ENCODE measurements at places on chromosomes 6 and 20.

DNA sequence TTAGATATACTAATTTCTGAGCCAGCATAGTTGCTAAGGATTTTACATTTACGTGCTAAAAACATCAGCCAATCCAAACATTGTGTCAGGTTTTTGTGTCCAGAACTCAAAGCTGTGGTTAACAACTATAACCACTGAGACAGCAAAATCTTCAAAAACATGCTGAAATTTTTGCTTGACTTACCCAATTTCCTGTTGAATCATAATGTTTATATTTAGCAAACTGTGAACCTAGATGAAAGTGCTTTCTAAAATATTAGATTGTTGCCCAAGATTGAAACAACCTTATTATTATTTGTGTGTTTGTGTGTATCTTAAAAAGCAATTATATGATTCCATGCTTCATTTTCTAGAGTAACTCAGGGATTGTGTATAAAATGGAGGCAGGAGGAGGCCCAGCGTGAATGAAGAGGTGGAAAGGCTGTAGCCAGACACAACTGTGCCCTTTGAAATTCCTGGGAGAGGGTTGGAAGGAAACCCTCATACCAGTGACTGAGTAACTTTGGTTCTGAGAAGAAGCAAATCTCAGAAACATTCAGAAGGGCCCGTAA, 48.0 kb downstream of the ARMC2 start:
- ATAC-seq = peak; percentile 53

- ATAC-seq = no peak
Observed at GRCh38 chr6:153012856-153013255, 10.3 kb upstream of the MTRF1L start.

- ATAC-seq = no peak
Observed at GRCh38 chr6:138653435-138653834, 120.1 kb upstream of the CCDC28A start.

- ATAC-seq = no peak
Observed at GRCh38 chr6:128723667-128724066, 159.3 kb upstream of the LAMA2 start.

- ATAC-seq = no peak
Observed at GRCh38 chr20:59002874-59003399, 4.1 kb downstream of the CTSZ start.

DNA sequence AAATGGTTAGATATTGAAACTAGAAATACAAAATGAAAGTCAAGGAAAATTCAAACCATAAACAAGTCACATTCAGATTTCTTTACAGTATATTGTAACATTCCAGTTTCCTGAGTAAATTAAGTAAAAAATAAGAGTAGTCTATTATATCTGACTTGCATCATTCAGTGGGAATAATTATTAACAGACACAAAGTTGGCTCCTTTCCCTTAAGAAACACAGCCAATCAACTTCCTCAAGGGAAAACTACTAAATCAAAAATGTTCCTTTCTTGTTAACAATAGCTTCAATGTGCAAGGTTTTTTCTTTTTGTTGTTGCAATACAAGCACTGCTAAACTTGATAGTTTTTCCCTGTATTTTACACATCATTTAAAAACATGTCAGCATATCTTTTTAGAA, 33.2 kb downstream of the DNAAF9 start:
- ATAC-seq = no peak

DNA sequence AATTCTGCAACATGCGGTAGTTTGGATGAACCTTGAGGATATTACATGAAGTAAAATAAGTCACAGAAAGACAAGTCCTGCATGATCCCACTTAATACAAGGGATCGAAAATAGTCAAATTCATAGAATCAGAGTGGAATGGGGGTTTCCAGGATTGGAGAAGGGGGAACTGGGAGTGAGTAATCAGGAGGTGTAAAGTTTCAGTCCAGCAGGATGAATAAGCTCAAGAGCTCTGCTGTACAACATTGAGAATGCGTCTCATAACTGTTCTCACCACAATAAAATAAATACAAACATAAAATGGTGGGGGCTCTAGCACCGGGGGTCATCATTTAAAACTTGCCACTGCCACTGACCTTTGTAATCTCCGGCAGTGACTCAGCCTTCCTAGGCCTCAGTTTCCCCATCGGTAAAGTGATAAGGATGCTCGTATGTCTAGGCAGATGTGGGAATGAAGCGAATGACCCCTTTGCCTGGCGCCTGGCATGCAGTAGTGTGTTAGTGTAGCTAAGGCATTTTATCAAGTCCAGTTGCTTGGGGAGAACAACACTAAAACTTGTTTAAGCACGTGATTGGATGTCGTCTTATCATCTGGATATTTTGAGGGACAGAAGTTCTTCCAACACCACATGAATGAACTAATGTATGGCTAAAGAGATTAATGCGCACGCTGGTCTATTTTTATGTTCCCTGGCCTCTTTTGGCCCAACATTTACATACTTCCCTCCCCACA, 421.1 kb downstream of the QKI start:
- no peak for ATAC-seq

GRCh38 chr6:135498185-135498841, 773 bp upstream of the AHI1 start:
- peak; percentile 81 for ATAC-seq

DNA sequence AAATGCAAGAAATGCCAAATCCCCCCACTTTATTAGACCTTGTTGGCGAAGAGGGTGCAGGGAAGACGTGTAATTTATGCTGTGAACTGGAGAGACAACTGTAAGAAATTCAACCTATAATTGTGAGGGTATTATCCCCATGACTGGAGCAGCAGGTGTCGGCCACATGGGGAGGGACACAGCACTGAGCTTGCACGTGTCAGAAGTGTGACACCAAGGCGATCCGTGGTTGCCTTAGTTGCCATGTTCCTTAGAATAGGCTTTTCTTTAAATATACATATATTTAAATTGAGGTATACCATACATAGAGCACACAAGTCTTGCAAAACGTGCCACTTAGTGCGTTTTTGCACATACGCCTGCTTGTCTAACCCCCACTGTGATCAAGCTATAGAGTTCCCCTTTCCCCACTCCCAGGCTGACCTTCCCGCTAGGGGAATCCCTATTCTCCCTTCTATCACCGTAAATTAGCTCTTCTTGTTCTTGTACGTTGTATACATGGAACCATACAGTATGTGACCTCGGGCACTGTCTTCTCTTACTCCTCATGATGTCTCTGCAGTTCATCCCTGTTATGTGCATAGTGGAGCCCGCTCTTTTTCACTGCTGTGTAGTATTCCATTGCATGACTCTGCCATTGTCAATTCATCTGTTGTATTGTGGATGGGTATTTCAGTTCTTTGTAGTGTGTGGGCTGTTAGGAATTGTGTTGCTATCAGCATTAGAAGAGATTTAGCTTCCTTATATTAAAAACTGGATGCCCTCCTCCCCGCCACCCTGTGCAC, 81.6 kb upstream of the PMEPA1 start:
- ATAC-seq = no peak

Data from SK-N-SH treated with all-trans-retinoic acid at 6 μM for 48 hours (cell line).